ENCODE measurements at places on chromosomes 13 and 19.

DNA sequence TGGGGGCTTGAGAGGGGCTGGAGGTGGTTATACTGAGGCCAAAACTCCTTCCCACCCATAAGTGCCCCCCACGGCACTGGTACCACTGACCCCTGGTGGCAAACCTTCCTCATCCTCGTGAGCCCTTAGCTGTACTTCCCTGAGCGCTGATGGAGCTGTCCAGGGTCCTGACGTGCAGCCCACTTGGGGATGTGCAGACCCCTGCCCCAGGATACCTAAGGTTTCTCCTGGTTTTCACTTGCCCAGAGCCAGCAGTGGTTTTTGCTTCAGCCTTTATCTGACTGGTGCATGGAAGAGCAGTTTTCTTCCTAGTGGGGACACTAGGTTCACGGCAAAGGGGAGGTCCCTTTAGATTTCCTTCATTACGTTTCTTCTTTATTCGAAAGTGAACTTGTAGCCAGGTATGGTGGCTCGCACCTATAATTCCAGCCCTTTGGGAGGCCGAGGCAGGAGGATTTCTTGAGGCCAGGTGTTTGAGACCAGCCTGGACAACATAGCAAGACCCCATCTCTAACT is 28.7 kb upstream of the KCTD15 start:
- DNase-seq: no peak

- peak; percentile 30 for DNase-seq
These were observed 1.0 kb downstream of the FNDC3A start for GRCh38 chr13:48976576-48977285.

DNA sequence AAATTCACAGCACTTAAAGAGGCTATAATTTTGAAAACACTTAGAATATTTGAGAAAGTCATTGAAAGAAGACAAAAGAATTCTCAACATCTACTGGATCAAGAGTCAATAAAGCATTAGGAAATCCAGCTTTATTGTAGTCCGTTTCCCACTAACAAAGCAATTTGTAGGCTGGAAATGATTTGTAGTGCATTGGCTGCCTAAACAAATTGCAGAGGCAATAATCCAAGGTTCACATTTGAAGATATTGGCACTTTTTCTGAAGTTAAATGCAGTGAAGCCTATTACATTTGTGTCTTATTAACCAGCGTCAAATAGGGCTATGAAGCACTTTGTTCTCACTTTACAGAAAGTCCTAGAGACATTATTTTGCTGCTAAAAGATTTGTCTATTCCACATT is 848.1 kb upstream of the SLITRK1 start:
- no peak for DNase-seq

GRCh38 chr19:390386-391206 is 18.4 kb downstream of the C2CD4C start:
- no peak for DNase-seq

DNA sequence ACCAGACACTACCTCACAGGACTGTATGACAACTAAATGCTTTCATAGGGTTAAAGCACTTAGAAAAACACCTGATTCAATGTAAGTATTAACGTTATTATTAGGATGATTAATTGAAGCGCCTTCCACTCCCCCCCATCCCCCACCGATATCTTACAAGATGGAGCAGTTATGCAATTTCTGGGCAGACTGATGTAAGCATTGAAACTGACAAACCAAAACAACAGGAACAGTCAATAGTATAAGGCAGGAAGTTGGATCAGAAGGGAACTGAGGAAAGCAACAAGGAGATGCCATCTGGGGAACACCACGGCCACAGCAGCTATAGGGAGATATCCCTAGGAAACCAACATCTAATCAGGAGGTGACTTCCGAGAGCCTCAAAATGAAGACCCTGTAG is 3.8 kb downstream of the LCP1 start:
- DNase-seq: no peak

GRCh38 chr13:88617176-88617575 is 946.0 kb downstream of the SLITRK5 start:
- no peak for DNase-seq

- no peak for DNase-seq
These were observed 34.3 kb downstream of the RCBTB1 start for GRCh38 chr13:49550942-49551644.

GRCh38 chr19:32309711-32310390 is 35.6 kb upstream of the ZNF507 start:
- no peak for DNase-seq

- DNase-seq: no peak
These were observed 29.2 kb downstream of the PHF11 start for GRCh38 chr13:49524740-49525501.

- DNase-seq: no peak
These were observed 104.7 kb upstream of the KL start for GRCh38 chr13:32911506-32911905.

DNA sequence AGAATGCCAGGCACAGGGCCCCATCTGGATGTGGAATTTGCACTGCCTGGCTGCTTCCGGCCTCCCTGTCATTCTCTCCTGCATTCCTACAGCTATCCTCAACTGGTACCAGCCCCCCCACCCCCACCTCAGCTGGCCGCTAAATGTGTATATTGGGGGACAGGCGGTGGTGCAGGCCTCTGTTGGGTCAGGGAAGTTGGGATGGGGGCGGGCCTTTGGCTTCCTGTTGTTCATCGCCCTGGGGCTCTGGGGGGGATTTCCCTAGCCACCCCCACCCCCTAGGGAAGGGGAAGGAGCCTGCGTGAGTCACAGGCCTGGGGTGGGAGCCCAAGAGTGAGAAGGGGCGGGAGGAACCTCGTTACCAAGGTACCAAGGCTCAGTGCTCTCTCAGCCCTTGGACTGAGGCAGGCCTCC is 10.6 kb downstream of the POU2F2 start:
- DNase-seq: peak; percentile 83

- DNase-seq: no peak
These were observed 1.2 kb downstream of the VASP start for GRCh38 chr19:45508417-45508860.

DNA sequence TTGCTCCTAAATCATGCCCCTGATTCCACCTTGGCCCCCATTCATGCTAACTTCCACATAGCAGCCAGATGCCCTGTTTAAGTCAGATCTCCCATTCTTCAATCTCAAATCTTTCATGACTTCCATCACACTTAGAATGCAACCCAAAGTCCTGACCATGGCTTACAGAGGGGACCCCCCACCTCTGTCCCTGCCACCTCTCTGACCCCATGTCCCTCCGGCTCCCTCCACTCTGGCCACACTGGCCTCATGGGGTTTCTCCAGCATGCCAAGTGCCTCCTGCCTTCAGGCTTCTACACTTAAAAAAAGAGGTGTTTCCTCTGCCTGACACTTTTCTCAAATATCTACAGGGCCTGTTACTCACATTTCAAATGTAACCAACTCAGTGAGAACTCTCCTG is 93.6 kb downstream of the C13orf42 start:
- no peak for DNase-seq

DNA sequence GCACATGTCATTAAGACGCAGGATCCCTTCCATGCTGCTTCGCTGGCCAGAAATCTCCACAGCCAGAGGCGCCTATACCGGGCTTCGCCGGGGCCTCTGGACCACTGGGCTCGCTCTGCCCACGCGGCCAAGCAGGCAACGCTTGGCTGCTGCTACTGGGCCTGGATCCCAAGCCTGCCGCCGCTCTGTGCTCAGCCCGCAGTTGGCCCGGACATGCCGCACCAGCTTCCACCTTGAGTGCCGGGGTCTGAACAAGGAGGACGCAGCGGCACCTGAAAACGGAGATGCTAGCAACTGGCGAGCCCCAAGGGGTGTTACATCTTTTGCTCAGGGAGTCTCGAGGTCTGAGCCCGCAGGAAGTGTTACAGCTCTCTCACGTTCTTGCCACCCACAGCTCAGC is 409.9 kb upstream of the SGCG start:
- no peak for DNase-seq

DNA sequence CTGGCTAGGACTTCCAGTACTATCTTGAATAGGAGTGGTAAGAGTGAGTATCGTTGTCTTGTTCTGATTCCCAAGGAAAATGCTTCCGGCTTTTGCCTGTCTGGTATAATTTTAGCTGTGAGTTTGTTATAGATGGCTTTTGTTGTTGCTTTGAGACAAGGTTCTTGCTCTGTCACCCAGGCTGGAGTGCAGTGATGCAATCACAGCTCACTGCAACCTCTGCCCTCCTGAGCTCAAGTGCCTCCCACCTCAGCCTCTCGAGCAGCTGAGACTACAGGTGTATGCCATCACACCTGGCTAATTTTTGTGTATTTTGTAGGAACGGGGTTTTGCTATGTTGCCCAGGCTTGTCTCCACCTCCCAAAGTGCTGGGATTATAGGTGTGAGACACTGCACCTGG is 6.1 kb upstream of the ZNF543 start:
- no peak for DNase-seq

DNA sequence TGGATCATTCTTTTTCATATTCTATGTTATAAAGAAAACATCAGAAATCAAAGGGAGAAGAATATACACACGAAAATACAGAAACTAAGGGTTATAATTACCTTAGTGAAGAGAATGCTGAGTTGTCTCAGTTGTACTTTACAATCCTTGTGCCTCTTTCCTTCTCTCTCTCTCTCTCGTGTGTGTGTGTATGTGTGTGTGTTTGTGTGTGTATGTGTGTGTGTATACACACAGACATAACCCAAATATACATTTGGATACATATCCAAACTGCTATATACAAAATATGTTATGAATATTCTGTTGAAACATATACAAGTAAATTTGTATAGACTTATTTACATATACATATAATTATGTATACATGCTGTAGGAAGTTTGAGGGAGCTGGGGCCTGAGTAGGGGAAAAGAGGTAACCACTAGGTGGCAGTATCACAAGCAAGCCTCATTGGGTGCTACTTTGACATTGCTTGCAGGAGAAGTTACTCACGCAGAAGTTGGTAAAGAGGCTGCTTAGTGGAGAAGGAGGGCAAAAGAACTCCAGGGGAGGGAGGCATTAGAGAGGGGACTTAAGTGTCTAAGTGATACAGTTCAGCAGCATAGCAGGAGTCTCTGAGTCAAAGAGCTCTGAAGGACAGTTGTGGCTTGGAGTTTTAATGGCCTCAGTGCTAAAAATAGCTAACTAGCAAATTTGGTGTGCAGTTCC is 465.1 kb upstream of the PCDH20 start:
- DNase-seq: no peak

DNA sequence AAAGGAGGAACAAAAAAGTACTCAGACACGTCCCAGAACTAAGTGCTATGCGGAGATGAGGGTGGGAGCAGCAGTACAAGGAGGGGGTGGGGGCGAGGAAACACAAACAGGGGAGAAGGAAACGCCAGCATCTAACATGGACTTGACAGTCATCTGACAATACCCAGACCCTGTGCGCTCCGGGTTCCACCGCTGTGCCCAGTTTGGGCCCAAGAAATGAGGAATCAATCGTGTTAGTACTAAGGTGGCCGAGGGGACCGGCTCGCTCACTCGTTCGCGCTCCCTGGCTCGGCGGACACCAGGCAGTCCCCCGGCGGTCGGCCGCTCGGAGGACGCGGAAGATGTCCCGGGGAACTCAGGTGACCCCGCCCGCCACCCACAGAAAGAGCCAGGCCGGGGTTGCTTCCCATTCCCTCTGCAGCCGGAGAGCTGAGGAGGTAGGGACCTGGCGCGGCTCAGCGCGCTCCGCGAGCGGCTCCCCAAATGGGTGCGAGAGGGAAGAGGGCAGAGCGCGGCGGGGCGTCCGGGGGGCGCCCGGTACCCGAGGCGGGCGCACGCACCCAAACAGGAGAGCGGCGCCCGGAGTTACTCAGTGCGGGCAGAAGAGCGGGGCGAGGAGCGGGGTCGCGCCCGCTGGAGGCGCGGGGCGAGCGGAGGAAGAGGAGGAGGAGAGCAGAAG is 616 bp downstream of the TSHZ3 start:
- DNase-seq: no peak

GRCh38 chr19:35845215-35846037 is 6.9 kb downstream of the NPHS1 start:
- no peak for DNase-seq

GRCh38 chr19:10074153-10074552 is 12.0 kb upstream of the SHFL start:
- DNase-seq: no peak

DNA sequence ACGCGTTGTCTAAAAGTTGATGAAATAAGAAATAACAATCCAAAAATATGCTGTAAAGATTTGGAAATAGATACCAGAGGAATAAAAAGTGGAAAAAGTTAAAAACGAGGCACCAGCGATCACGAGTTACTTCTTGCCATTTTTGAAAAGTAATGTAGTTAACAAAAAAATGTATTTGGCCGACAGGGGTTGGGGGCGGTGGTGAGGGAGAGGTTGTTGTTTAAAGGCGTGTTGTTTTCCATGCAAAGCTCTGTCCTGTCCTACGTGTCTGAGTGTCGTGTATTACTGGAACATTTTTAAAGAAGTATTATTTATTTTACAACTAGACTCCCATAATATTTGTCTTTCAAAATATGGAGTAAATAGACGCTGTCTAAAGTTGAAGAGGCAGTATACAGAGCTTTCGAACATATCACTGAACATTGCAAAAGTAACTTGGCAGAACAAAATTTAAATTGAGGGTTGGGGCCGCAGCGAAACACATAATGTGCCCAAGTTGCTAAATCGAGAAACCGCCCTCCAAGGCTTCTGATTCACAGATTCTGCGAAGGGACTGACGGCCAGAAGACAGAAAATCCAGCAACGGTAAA is 823 bp downstream of the FBXO17 start:
- DNase-seq: no peak

DNA sequence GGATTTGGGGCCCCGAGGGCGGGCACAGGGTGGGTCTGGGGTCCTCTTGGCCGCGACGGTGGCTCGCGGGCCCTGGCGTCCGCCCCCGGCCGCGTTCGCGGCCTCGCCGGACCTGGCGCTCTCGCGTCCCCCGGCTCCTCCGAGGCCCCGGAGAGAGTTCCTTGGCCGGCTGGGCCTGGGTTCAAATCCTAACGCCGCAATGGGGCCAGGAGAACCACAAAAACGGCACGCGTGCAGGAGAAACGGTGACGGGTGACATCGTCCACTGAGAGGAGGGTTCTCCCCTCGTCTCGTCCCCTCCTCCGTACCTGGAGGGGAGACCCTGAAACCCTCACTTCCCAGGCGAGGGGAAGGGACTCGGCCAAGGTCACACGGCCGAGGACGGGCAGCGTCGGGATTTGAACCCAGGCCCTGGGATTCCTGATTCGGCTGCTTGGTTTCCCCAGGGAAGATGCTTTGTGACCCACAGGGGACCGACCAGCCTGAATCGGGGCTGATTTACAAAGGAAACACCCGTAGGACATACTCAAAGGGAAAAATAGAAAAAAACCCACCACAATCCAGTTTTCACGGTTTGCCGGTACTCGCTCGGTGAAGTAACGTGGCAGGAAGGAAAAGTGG is 624 bp downstream of the SAFB start:
- DNase-seq: no peak

- no peak for DNase-seq
These were observed 93.3 kb upstream of the ATXN8OS start for GRCh38 chr13:70014337-70014736.
